T-helper 9 cell (primary cell): ENCODE measurements at places on chromosomes 1 and 21.

DNA sequence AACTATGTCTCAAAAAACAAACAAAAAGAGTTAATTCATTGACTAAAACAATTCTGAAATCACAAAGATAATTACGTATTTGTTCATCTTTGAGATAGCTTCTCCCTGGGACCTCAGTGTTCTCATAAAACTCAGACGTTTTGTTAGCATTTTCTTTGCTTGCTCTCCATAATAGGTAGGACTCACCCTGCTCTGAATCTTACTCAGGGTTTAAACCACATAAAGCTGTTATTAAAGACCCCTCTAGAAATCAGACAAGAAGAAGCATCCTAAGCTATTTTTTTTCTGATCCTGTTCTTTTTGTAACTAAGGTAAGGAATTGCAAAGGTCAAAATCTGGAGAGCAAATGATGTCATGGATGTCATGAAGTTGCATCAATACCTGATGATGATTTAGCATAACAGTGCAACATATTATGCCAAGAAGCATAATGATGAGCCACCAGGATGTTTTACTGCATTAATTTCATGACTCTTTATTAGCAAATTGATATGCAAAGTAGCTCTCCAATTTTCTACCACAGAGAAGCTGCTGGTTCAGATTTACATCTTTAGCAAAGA, 2.4 kb downstream of the FBXO42 start:
- DNase-seq, result no peak

- no peak for DNase-seq
Measured at GRCh38 chr21:21084179-21084578, 86.0 kb downstream of the NCAM2 start.

DNA sequence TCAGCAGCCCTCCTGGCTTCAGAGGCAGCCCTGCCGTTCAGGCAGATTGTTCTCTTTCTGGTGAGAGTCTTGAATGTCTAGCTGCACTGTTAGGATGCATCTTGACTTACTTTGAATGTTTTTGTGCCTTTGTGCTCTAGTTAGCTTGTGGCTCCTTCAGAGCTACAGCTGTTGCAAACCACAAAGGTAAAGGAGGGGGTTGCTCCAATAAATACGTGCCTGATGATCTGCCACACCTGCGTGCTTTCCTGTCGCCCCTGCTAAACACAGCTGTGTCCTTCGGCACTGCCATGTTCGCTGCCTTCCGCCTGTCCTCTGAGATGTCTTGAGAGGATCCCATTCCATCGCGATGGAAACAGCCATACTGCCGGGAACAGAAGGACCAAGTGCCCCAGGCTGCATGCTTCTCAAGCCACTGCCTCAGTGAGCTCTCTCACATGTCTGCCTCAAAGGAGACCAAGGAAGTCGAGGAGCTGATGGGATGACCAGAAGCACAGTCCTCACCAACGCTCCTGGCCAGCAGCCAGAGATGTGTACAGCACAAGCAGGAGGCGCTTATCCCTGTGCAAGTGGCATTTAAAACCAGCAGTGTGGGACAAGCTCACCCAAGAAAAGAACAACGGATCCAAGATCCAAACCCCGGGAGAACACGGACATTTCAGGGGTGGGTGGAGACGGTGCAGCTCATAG, 12.0 kb upstream of the SMIM12 start:
- no peak for DNase-seq

DNA sequence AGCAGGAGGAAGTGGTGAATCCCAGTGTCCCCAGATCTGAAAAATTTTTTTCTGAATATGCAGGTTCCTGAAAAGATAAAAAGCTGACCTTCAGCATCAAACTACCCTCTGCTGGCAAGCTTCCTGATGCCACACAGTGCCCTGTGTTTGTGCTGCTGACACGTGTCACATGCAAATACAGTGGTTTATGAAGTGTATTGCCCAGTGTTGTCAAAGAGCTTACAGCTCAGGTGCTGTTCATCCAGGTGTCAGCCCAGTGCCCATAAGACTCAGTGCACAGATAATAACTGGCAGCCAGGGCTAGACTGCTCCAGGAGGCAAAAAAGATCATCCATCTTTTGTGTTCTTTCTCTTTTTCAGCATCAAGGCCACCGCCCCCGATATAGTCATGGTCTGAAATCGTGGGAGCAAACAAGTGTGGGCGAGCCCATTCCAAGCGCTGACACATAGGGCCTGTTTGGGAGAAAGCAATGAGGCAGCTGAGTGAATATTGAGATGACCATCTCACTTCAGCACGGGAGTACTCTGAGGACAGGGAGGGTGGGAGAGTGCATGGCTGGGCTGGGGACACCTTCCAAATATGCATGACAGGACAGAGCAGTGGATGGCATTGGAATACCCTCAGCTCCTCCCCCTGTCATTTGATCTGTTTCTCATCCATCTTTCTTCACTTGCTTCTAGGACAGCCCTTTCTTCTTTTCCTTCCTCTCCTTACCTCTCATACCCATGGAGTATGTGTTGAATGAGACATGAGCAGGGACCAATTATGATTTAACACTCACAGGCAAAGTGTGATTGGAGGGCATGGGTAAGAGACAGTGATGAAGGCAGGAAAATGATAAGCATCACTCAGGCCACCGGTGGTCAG, 6.4 kb upstream of the KCNK1 start:
- DNase-seq, result no peak

DNA sequence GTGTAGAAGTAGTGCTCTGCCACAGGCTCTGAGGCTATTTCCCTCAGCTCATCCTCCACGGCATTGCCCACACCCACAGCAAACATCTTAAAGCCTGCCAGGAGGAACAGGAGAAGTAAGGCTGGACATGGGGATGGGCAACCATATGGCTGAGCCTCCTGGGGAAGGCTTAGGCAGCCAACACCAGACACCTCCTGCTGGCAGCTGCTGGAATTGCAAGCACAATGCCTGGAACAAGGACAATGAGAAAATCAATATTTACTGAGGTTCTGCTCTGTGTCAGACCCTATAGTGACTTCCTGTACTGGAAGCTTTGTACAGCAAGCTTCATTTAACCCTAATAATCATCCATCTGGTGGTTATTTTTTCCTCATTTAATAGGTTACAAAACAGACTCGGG, 8.2 kb downstream of the MATN1 start:
- no peak for DNase-seq

- DNase-seq, result no peak
Measured at GRCh38 chr1:197306381-197307062, 38.5 kb downstream of the CRB1 start.

- DNase-seq, result no peak
Measured at GRCh38 chr1:205407970-205408369, 13.9 kb downstream of the LEMD1 start.

DNA sequence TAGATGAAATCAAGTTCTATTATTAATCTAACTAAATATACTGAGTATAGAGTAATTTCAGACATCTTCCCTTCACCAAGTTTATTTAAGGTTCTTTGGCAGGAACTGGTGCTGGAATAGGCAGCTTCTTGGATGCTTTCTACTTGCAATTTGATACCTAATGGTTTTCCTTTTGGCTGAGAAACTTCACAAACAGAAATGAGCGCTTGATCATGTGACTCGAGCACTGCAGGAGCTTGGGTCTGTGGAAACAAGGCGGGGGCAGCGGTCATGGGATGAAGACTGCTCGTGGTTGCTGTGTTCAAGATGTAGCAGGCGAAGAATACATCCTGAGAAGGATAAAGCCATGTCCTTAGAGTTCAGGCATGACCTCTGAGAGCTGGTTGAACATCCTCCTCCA, 136.8 kb downstream of the PTPRC start:
- DNase-seq, result no peak

DNA sequence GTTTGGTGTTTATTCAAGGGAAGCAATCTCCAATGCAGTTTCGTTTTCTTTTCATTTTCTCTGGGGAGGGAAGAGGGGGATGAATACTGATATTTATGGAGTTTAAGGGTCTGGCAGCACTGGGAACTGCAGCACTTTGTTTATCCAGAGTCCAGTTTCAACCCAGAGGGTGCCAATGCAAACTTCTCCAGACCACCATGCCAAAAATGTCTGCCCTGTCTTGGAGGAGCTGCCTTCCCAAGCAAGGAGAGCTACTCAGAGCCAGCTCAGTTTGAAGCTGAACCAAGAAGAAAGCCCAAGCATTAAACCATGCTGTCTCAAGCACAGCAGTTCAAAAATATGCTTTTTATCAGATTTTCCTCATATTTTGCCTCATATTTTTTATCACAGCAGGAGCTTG, 589.7 kb downstream of the LMO4 start:
- no peak for DNase-seq
